ENCODE measurements at places on chromosomes 11 and 22.

GRCh38 chr11:2410616-2411015 lies 10.1 kb downstream of the TSSC4 start:
- DNase-seq, result no peak

GRCh38 chr11:117662255-117662654 lies 134.8 kb downstream of the DSCAML1 start:
- DNase-seq, result no peak

GRCh38 chr11:120883404-120884080 lies 140.4 kb upstream of the TBCEL start:
- no peak for DNase-seq

DNA sequence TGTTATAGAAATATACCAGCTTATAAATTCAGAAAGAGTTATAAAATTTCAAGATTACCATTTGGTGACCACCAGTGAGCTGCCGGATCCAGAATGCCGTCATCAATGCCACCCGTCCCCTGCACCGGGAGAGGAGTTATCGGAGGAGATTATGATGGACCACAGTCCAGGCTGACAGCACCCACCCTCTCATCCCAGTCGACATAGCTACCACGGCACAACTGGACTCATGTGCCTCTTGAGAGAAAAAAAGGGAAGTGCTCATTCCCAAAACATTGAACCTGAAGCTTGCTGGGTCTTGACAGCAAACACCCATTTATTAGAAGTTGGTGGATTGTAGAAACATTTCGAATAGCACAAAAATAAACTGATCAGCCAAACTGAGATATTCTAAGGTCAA lies 1331.5 kb downstream of the TBC1D22A start:
- no peak for DNase-seq

DNA sequence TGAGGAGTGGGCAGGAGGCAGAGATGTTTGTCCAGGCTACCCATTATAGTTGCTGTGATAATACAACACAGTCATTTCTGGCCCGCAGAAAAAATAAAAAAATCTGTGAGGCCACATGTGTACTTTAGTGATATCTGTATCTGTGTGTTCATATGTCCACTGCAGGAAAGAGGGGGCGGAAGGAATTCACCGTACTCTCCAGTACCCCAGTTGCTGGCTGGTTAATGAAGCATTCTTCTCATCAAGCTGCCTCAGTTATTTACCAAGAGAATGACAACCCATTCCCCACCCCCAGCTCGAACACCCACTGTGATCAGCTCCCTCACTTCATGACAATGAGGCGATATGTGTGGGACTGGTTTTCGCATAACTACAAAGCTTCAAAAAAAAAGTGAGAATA lies 309.3 kb downstream of the SOX6 start:
- no peak for DNase-seq

DNA sequence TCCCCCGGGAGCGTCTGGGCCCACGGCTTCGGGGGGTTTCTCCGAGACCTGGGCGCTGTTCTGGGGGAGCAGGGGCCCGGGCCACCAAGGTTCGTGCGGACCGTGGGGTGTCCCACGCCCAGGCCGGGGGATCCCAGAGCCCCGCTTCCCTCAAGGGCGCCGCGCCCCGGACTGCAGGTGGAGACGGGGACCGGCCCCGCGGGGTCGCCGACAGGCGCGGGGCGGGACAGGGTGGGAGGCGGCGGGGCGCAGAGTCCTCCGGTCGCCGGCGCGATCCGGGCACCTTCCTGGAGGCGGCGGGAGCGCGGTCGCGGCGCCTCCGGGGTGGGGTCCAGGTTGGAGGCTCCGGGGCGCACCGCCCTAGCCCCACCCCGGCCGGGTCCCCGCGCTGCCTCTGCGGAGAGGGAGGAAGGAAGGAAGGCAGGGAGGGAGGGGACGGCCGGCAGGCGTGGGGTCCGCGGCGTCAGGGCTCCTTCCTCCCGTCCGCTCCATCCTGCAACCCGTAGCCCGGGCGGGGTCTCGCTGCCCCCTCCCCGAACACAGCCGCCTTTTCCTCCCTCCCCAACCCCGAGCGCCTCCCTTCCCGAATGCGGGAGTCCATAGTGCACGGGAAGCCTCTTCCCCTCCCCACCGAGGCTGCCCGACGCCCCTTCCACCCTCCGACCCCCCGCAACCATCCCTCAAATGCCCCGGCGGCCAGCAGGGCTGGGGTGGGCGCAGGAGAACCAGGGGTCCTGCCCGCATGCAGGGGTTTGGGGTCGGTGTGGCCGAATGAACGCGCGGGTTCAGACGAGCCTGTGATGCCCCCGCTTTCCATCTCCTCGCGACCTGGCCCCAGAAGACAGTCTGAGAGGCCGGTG lies 4.3 kb upstream of the ZBED4 start:
- DNase-seq, result no peak

DNA sequence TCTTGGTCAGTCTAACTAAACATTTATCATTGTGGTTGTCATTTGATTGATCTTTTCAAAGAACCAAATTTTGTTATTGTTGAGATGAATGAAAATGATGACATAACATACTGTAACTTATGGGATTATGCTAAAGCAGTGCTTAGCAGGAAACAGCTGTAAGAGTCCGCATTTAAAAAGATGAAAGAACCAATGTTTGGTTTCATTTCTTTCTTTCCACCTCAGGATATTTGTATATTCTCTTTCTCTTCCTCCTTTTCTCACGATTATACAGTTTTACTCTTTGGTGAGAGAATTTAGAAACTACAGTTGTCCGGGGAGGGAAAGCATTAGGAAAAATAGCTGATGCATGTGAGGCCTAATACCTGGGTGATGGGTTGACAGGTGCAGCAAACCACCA lies 23.1 kb downstream of the PIH1D2 start:
- DNase-seq, result no peak

DNA sequence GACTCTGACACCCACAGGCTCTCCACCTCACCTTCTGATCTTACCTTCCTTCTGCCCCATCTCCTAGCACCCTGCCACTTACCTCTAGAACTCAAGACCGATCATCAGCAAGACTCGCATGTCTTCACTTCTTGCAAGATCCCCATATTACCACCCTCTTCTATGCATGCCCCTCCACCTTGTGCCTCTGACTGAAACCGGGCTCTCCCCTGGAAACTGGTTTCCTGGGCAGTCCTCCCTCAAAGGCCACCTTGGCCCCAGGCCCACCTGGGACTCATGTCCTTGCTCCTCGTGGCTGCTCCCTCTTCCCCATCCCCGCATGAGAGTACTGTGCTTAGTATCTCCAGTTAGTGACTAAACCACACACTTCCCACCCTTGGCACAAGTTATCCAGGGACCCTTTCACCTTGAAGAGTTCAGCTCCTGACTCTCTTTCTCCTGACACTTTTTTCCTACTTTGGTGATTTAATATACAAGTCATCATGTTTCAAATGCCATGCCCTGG lies 136.7 kb downstream of the SPATA19 start:
- DNase-seq, result no peak

DNA sequence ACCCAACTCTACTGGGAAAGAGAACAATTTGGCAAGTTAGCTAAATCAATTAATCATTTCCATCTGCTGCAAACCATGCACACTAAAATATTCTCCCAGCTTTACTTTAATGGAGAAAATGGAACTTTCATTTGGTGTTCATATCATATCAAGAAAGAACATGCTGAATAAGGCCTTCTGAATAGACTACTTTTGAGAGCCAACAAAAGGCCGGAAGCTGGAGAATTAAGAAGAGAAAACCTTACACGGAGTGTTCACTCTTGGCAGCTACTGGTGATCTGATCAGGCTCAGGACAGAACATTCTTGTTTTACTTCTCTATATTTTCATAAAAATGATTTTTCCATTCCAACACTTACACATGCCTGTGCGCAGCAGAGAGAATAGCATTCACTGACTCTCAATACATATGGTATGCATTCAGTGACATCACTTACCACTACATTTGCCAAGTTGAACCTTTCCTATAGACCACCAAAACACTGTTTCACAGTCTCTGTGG lies 165.3 kb downstream of the TTC28 start:
- no peak for DNase-seq

GRCh38 chr22:44256085-44256484 lies 56.7 kb downstream of the SHISAL1 start:
- DNase-seq, result no peak

- DNase-seq, result no peak
These were observed 3.4 kb downstream of the LGR4 start for GRCh38 chr11:27468995-27469695.

GRCh38 chr11:72238040-72238450 lies 5.9 kb downstream of the PHOX2A start:
- DNase-seq, result peak; percentile 78

GRCh38 chr11:371716-372590 lies 2.7 kb downstream of the B4GALNT4 start:
- no peak for DNase-seq

GRCh38 chr22:40919446-40919845 lies 31.7 kb upstream of the RBX1 start:
- no peak for DNase-seq

DNA sequence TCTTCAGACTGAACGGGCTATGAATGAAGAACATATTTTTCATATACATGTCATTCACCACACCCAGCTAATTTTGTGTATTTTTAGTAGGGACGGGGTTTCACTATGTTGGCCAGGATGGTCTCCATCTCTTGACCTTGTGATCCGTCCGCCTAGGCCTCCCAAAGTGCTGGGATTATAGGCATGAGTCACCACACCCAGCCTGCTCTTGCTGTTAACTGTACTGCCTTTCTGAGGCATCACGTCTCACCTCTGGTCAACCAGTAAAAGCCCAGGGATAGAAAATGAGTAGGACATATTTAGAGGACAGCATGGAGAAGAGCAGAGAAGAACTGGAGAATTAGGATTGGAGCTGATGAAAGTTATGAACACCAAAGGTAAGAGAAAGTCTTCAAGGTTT lies 55.6 kb downstream of the APOL3 start:
- no peak for DNase-seq

DNA sequence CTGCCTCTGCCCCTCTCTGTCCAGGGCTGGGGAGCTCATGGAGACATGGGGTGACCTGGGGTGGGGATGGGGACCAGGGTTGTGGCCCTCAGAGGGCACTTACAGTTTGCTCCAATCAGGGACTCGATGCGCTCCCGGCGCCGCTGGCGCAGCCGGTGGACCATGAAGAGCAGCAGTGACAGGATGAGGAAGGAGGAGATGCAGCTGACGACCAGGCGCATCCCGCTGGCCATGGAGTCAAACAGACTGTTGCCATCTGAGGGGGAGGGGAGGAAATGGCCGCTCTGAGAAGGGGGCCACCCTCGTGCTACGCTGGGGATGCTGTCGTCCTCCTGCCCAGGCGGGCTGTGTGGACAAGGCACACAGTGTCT lies 80.5 kb downstream of the DGCR2 start:
- no peak for DNase-seq

GRCh38 chr11:96579656-96580055 lies 189.8 kb downstream of the JRKL start:
- DNase-seq, result no peak

DNA sequence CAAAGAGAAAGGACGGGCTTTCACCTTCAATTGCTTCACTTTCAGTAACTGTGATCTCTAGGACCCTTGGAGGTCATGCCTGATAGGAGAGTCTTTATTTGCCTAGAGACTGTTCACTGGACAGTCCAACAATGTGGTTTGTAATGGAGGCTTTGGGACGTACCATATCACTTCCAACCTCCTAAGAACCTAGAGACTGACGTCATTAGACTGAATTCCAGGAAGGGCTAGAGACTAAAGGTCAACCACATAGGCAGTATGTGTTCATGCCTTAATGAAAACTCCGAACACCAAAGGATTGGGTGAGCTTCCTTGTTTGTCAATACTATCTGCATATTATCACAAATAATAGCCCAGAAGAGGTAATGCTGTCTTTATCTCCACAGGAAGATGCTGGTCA lies 53.7 kb upstream of the CNTN5 start:
- no peak for DNase-seq

GRCh38 chr11:45322111-45322705 lies 36.1 kb upstream of the SYT13 start:
- no peak for DNase-seq

DNA sequence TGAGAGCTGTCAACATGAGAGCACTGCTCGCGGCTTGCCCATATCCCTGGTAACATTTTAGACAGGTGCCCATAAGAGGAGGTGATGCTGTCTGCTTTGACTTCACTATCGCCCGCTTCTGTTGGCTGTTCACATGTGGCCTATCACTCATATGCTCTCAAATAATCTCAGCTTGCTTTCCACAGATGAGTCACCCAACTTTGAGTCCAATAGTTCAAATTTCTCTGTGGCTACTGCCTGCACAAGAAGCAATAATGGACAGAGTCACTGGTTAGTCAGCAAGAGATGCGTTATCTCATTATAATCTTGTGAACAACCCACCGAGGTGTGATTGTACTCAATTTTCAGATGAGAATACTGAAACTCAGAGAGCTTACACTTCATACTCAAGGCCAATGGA lies 1714.1 kb downstream of the LRRC4C start:
- no peak for DNase-seq

DNA sequence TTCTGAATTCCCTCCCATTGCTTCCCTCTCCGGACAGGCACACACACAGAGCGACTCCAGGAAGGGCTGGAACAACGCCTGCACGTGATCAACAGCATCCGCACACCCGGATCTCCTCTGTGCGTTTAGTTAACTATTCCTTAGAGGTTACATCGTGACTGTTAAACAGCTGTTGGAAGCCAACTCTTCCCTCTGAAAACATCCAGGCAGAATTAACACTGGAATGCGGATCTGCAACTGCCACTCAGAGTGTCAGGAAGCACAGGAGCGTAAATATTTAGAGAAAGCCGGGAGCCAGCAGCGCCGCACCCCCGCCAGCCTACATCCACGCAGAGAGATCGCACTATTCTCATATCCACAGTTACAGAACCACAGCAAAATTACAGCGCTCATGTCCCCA lies 46.2 kb downstream of the SHANK2 start:
- peak; percentile 48 for DNase-seq

DNA sequence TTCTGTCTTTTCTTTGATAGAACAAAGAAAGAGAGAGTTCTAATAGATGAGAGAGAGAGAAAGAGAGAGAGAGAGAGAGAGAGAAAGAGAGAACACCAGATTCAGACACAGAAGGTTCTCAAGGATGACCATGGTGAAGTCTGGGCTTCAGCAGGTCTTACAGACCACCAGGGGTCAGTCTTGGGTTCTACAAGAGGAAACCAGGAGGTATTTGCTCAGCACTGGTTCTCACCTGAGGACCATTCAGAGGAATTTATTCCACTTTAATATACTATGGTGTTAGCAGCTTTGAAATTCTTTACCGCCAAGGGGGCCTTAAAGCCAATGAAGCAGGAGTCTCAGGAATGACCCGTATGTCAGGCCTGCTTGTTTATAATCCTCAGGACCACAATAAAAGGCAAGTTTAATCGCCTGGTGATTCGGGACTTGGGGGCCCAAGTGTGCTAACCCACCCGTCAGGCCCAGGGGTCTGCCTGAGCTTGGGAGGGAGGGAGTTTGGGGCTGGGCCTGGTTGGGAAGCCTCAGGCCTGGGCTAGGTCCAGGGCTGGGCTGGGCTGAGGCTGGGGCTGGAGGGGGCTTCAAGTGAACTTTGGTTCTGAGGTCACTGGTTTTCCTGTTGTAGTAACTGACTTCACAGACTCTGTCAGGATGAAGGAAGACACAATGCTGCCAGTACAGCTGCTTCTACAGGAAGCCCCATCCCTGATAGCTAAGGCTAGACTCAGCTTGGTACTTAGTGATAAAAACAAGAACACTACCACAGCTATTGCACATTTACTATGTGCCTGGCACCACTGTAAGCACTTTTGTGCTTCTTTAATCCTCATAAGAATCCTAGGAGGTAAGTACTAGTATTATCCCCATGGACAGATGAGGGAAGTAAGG lies 179.2 kb upstream of the ZBED5 start:
- DNase-seq, result no peak
